NCI-H1105 (cell line): ENCODE measurements at places on chromosomes 11 and 22.

DNA sequence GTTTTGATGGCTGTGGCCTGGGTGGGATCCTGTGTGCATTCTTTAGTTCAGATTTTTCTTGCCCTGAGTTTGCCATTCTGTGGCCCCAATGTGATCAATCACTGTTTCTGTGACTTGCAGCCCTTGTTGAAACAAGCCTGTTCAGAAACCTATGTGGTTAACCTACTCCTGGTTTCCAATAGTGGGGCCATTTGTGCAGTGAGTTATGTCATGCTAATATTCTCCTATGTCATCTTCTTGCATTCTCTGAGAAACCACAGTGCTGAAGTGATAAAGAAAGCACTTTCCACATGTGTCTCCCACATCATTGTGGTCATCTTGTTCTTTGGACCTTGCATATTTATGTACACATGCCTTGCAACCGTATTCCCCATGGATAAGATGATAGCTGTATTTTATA is 620 bp downstream of the OR4C16 start:
- DNase-seq: no peak

DNA sequence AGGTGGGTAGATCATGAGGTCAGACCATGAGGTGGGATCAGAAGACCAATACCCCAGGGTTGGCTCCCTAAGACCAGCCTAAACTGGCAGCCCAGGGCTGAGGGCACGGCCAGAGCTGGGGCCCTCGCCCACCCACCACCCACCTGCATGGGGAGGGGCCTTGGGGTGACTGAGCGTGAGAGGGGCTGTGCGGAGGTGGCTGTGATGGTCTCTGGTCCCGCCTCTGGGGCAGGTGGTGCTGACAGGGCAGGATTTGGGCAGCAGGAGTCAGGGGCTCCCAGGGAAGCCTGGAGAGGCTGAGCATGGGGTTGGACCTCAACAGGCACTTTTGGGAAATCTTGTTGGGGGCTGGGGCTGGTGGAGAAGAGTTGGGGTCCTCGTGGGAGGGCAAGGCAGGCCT is 39.8 kb upstream of the MUC5AC start:
- no peak for DNase-seq

DNA sequence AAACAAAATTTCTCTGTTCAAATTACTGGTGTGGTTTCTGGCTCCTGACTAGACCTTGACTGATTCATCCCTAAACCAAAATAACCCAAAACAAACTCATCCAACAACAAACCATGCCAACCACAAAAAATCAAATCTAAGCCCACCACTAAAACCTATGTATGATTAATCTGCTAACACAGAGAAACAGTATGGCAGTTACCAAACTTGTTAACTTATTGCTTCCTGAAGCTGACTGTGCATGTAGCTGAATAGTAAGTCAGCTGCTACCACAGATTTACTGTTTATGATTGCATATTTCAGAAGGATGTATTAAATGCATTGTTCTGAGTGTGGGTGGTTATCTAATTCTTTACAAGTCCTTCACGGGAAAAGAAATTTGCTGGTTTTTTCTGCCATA is 231.1 kb downstream of the SWAP70 start:
- no peak for DNase-seq

DNA sequence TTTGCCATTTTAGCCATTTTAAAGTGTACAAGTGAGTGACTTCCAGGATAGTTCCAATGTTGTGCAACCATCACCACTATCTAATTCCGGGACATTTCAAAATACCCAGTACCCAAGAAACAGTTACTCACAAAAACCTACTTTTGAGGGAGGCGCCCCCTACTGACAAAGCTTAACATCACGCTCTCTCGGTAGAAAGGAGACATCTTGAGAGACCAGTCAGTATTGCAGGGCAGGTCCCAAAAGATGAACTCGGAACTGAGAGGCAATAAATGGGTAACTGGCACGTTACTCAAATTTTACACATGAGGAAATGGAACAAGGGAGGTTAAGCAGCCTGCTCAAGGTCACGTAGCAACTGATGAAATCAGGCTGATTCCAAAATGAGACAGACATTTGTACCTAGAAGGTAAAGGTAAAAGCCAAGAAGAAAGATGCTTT is 50.0 kb upstream of the POU2AF1 start:
- DNase-seq: peak; percentile 47

- DNase-seq: no peak
These were observed 19.1 kb downstream of the CABIN1 start for GRCh38 chr22:24030186-24030702.

GRCh38 chr22:38736257-38736570 is 19.6 kb downstream of the SUN2 start:
- DNase-seq: no peak

- DNase-seq: no peak
These were observed 31.0 kb downstream of the NAP1L4 start for GRCh38 chr11:2961080-2961479.

DNA sequence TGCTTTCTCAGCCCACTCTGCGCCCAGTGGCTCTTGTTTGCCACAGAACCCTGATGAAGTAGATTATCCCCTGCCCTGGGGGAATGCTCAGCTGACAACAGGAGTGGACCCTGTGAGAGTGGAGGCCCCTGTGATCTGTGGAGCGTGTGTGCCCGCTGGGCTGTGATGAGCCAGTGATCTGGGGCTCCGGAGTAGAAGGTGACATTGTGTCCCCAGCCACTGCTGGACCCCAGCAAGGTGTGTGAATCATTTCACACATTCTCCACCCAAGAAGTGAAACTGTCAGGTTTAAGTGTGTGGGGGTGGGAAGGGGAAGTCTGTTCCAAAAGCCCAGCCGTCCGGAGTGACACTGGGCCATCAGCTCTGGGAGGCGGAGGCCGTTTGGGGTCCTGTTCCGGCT is 33.1 kb upstream of the GRAMD4 start:
- DNase-seq: no peak

DNA sequence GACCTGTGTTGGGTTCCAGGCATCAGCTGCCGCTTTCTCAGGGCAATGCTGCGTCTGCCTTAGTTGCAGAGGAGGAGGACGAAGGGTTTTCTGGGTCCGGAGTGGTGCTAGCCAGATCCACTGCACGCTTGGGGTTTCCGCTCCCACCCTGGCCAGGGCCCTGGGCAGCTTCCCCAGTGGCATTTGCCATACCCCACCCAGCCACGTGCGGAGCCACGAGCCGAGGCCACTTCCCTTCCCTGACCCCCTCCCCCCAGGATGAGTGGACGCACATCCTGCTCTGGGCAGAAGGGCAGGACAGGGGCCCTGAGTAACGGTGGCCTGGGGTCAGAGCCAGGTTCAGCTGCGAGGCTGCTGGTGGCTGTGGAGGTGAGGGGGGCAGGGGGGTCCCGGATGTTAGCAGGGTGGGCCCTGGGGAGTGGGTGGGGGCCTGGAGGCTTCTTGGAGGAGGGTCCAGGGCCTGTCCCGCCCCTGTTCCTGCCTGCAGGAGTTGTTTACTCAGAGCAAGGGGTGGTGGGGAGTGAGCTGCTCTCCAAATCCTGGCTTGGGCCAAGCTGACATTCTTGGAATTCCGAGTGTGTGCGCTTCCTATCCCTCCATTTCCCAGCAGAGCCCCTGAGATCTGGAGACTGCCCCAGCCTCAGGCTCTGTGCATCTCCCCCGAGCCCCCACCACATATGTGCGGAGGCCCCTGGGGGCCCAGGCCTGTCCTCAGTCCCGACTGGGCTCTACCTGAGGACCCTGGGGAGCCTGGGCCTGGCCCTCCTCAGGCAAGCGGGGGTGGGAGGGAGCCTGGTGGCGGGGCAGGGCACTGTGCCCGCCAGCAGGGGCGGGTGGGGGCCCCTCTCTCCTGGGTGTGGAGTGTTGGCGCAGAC is 1.4 kb downstream of the TSPAN4 start:
- no peak for DNase-seq

DNA sequence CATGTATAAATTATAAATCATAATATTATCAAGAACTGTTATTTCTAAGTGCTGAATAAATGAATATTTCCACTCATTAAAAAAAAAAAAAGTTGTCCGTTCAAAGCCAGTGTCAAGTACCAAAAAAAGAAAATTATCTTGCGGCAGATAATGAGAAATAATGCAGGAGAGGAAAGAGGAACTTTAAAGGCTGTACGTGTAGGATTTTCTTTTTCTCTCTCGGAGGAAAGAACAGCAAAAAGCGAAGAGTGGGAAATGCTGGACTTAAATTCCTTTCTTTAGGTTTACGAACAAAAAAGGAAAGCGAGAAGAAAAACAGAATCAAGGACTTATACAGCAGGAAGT is 999 bp upstream of the CCDC83 start:
- no peak for DNase-seq
